Stimulated activated CD4-positive, alpha-beta T cell treated with anti-CD3 and anti-CD28 coated beads, TNF-alpha, amount 100 ng/mL, for 4 hours (primary cell): ENCODE measurements at places on chromosomes 7 and 10.

- DNase-seq: peak; percentile 3
Measured at GRCh38 chr7:28096713-28097112, 83.9 kb downstream of the JAZF1 start.

- no peak for DNase-seq
Measured at GRCh38 chr7:7318601-7319000, 136.3 kb downstream of the C1GALT1 start.

DNA sequence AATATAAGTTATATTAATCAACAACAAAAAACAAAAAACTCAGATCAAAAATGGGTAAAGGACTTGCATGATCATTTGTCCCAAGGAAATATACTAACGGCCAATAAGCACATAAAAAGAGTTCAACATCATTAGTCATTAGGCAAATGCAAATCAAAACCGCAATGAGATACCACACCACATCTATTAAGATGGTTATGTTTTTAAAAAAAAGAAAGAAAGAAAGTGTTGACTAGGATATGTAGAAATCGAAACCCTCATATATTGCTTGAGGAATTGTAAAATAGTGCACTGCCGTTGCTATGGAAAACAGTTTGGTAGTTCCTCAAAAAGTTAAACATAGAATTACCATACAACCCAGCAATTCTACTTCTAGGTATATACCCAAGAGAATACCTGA is 39.4 kb upstream of the CTNNA3 start:
- DNase-seq: no peak

DNA sequence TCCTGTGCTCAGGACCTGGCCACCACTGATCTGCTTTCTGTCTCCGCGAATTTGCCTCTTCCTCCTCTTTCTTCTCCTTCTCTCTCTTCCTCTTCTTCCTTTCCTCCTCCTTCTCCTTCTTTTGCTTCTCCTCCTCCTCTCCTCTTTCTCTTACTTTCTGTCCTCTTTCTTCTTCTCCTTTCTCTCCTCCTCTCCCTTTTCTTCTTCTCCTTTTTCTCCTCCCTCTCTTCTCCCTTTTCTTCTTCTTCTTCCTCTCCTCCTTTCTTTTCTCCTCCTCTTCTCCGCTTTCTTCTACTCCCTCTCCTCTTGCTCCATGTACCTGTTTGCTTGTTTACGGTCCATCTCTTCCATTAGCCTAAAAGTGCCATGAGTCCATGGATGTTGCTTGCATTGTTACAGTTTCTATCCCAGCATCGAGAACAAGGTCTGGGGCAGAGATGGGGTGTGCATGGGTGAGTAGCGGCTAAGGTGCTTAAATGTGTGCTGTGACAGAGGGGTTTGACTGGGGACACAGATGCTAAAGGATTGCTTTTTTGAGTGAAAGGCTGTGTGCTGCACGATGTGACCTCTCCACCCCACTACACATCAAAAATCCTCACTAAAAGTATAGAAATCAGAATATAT is 7.7 kb downstream of the SH2D4B start:
- no peak for DNase-seq

DNA sequence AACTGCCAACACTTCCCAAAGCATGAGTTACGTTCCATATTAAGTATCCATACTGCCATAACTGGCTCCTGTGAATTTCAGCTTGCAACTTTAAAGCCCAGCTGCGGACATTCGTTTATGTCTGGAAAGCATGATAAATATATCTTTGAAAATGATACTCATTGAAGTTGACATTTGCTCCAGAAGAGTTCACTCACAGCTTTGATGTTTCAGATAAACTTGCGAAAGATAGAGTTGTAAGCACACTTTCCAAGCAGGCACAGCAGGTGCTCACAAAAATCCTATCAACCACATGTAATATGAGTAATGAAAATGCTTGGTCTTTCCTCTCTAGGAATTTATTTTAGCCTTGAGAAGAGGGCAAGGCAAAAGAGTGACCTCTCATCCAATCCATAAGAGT is 4.5 kb downstream of the CHCHD3 start:
- no peak for DNase-seq

DNA sequence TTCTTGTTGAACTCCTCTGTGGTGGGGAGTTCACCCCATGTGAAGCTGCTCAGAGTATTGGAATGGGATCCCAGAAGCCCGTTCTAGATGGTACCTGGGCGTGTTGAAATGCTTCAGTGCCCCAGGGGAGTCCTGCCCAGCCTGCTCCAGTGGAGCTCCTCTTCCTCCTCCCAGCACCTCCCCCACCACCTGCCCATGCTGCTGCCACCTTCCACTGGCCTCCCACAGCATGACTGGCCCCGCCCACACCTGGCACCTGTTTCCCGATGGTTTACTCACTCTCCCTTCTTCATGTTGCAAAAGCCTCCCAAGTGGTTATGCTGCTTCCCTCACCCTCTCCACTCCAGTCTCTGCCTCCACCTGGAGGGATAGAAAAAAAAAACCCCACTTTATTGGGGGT is 32.2 kb upstream of the PCBD1 start:
- DNase-seq: no peak

- no peak for DNase-seq
Measured at GRCh38 chr10:71432101-71432905, 35.6 kb downstream of the CDH23 start.
